T-helper 1 cell (primary cell): ENCODE measurements at places on chromosomes 6 and 20.

DNA sequence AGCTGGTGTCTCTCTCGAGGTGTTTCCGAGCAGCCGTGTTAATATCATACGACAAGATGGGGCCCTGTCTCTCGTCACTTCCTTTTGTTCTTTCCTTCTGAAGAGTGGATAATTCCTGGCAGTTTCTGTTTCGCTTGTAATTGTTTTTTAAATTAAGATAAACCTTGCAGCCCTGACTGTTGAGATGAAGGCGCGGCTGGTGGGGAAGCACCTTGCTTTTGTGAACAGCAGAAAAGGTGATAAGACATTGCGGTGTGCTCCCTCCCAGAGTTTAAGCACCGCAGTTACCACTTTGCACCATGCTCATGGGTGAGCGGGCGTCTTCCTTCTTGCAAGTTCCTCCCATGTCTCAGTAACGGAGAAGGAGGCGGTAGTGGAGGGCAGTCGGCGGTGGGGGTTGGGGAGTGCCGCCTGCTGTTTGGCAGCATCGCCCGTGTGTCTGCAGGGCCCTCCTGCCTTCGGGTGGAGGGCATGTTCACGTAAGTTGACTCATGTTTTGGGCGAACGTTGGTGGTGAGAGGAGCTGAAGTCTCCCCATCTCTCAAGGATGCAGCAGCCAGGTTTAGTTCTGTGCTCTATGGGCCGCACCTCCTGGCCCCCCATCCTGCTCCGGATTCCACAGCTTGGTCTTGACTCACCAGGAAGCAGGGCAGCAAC, 345.9 kb downstream of the TAF4 start:
- peak; percentile 11 for DNase-seq

- no peak for DNase-seq
These were observed 11.4 kb upstream of the LTA start for GRCh38 chr6:31560697-31561058.

GRCh38 chr6:151140767-151141166, 99.0 kb upstream of the AKAP12 start:
- no peak for DNase-seq

DNA sequence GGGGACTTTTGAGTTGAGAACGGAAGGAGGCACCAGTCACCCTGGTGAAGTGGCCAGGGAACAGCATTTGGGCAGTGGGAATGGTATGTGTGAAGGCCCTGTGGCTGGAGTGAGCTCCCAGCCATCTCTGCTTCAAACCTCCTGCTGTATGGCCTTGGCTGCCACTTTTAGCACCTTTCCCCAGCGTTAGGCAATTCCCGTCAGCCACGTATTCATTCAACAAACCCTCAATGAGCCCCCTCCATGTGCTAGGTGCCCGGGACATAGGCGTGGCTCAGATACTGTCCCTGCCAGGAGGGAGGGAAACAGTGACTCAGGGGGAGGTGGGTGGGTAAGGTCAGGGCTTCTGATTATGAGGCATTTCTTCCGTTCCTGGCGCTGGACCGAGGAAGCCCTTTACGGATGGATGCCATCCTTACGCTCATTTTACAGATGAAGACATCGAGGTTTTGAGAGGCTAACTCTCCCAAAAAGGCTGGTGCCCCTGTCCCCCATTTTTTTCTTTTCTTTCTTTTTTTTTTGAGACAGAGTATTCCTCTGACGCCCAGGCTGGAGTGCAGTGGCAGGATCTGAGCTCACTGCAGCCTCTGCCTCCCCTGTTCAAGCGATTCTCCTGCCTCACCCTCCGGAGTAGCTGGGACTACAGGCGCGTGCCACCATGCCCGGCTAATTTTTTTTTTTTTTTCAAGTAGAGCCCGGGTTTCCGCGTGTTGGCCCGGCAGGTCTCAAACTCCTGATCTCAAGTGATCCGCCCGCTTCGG, 37.5 kb downstream of the SRC start:
- no peak for DNase-seq

DNA sequence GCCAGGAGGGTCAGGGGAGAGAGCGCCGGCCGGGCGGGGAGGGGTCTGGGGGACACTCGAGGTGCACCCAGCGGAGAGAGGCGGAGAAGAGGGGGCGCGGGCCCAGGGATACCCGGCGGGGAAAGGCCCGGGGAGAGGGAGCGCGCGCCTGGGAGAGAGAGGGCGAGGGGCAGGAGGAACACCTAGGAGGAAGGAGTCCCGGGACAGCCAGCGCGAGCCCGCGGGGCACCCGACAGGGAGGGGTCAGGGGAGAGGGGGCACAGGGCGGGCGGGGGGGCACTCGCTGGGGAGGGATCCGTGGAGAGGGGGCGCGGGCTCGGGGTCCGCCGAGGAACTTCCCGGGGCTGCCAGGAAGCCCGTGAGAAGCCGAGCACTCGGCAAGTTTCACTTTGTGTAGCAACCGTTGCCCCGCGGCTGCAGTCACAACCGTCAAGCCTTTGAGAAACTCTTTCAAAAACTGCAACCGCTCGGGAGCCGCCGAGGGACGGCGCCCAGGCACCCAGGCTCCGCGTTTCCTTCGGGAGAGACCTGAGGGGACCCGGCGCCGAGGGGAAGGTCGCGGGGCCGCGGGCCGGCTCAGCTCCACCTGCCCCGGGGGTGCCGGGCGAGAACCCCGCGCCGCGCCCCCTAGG, 471 bp downstream of the EZR start:
- DNase-seq = peak; percentile 63

GRCh38 chr6:88728756-88729155, 234.7 kb downstream of the RNGTT start:
- DNase-seq = no peak

- no peak for DNase-seq
These were observed 11.4 kb upstream of the IFNGR1 start for GRCh38 chr6:137230547-137230946.

DNA sequence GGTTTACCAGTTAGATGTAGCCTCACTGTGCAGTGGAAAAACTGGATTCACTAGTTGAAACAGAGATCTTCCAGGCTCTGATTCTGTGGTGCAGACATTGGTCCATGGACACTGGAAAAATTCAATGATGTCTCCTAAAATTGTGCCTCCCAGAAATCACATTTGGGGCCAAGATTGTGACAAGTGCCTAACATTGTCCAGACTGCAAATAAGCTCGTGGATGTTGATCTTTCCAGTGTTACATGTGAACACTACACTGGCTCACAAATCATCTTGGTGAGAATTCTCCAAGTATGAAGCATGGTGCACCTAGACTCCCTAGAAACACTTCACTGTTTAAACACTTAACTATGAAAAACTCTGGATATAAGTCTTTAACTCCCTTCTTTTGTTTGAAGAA, 140.4 kb downstream of the HAO1 start:
- DNase-seq = no peak

- no peak for DNase-seq
These were observed 296.9 kb downstream of the HIVEP2 start for GRCh38 chr6:142648036-142648451.

GRCh38 chr20:51695574-51696303, 72.5 kb downstream of the ATP9A start:
- DNase-seq = no peak
